Stimulated activated CD4-positive, alpha-beta T cell treated with anti-CD3 and anti-CD28 coated beads, Interleukin-1b, Interleukin-23, amount 100 ng/mL, for 1 hour (primary cell): ENCODE measurements at places on chromosomes 13 and 19.
A peak's percentile ranks its signal among the peaks of the same experiment; 100 is the strongest.

DNA sequence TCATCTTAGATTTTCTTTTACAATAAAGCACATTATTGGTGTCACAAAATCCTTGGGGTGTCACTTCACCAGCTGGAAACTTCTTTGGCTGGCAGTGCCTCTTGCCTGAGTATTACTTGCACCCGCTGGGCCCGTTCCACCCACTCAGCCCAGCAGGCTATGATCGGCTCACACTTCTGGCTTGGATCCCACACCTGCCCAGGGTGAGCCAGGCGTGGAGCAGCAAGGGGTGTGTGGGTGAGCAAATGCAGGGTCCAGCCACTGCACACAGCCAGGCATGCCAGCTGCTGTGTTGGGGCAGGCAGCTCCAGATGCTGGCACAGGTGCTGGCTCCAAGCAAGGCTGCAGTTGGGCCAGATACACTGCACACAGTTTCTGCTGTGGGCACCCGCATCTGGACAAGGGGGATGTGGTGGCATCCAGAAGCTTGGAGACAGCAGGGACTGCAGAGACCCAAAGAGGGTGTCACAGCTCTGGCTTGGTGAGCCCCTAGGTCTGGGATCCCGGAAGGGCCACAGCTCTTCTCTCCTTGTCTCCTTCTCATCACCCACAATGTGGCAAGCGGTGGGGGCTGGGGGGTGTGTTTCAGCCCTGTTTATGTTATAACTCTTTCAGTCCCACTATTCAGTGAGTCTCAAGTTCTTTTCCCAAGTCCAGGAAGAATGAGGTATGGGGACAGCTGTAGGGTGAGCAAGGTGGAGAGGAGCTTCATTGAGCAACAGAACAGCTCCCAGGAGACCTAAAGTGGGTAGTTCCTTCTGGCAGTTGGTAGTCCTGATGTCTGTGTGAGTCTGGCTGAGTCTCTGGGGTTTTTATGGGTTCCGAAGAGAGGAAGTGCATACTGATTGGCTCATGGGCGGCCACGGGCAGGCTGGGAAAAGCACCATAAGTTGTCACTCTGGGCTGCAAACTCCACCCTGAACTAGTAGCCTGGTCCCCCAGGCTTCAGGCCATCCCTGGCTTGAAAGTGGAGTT, 25.3 kb upstream of the TBC1D4 start:
- no peak for DNase-seq

- DNase-seq = no peak
Observed at GRCh38 chr13:95296326-95296925, 4.8 kb downstream of the ABCC4 start.

DNA sequence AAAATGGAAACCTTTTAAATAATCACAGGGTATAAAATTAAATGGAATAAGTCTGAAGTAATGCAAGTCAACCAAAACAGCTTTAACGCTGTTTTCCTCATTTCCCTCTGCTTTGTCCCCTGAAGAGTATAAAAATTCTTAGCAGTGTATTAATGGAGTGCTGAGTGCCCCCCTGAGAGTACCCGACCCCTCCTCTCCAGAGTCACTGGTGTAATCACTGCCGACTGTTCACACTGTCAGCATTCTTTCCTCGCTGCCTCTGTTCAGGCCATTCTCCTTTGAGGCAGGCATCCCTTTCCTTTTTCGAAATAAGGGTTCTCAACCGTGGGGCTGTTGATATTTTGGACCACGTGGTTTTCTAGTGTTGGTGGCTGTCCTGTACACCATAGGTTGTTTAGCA, 146.9 kb upstream of the SLC10A2 start:
- DNase-seq = no peak

DNA sequence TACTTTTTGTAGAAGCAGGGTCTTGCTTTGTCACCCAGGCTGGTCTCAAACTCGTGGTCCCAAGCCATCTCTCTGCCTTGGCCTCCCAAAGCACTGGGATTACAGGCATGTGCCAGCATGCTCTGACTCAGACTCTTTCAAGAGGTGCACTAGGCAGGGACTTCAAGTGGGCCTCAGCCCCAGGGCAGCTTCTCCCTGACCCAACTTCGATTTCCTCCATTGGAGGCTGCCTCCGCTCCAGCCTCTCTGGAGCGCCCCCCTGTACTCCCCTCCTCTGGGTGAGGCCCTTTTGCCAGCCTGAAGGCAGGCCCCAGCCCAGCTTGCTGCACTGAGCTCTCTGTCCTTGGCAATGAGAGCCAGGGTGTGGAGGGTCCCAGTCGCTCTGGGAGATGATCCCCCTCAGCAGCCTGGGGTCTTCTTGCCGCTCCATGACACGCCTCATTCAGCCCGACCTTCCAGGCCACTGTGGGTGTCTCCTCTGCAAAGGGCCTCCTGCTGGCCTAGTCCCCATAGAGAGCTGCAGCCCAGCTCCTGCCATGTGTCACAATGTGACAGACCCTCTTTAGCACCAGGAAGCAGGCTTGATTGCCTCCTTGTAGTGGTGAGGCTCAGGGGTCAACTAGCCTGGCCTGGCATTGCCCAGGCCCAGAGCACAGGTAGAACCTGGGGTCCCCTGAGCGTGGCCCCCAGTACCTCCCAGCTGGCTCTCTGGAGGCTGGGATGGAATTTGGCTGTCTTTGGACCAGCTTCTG, 16.4 kb downstream of the CARM1 start:
- no peak for DNase-seq

DNA sequence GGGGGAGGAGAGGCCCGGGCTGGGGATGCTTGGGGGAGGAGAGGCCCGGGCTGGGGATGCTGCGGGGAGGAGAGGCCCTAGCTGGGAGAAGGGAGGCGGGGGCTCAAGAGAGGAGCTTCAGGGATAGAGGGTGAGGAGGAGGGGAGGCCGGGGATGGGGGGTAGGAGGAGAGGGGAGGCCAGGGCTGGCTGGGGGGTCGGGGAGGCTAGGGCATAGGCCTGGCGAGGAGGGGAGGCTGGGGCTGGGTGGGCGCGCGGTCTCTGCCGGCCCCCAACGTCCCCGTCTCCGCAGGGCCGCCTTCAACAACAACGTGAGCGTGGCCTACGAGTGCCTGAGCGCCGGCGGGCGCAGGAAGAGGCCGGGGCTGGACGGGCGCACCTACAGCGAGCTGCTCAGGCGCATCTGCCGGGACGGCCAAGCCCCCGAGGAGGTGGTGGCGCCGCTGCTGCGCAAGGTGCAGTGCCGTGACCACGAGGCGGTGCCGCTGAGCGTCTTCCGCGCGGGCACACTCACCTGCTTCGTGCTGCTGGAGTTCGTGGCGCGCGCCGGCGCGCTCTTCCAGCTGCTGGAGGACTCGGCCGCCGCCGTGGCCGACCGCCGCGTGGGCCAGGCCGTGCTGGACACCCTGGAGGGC, 11.4 kb downstream of the TPGS1 start:
- DNase-seq = peak; percentile 45

DNA sequence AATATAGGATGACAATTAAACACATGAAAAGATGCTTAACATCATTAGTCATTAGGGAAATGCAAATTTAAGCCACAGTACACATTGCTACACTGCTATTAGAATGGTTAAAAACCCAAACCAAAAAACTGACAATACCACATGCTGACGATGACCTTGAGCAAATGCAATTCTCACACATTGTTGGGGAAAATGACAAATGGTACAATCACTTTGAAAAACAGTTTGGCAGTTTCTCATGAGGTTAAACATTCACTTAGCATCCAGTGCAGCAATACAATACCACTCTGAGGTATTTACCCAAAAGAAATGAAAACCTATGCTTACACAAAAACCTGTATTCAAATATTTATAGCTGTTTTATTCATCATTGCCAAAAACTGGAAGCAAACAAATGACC, 11.3 kb downstream of the FLT3 start:
- no peak for DNase-seq

- no peak for DNase-seq
Observed at GRCh38 chr19:30066781-30067759, 125.0 kb downstream of the URI1 start.

DNA sequence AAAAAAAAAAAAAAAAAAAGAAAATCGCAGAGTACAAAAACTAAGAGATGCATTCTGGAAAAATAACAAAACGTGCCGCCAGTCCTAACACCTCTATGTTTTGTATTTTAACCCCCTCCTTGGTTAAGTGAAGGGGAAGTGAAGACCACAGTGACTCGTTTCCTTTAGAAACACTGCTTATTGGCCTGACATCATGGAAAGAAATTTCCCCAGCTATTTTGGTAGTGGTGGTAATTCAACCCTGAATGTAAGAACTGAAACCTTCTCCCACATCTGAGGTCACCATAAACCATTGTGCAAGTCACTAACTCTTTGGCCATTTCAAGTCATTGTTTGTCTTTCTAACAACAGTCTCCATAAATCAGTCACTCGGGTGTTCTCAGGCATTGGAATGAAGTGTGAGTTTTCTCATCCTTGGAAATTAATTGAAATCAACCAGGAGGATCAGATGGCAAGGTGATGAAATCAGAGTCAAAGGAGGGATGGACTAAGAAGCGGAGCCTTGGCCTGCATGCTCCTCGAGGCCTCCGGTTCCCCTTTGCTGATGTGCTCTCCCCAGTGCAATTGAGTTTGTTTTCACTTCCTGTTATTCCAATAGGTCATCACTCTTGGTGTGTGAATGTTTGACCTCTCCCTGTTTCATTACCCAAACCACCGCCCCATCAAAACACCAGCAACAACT, 443.9 kb downstream of the FGF9 start:
- DNase-seq = no peak

- no peak for DNase-seq
Observed at GRCh38 chr13:68813180-68813796, 1294.3 kb upstream of the ATXN8OS start.

DNA sequence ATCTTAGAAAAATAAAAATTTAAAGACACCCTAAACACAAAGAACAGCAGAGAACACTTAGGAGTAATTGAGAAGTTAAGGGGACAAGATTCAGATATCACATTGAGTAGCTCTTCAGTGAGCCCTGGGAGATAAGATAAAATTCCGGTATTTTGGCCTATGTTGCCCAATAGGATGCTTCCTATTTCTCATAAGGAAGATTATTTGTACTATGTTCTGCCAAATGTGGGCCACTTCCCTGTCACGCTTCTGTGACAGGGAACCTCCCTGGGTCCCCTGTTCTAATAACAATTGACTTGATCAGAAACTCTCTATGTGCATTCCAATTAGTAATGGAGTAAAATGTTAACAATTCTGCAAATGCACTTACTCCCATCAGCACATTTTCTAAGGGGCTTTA, 310.7 kb downstream of the MYO16 start:
- no peak for DNase-seq

GRCh38 chr13:60707878-60708277, 310.9 kb downstream of the TDRD3 start:
- no peak for DNase-seq

- no peak for DNase-seq
Observed at GRCh38 chr13:40047322-40047771, 391.9 kb downstream of the COG6 start.

DNA sequence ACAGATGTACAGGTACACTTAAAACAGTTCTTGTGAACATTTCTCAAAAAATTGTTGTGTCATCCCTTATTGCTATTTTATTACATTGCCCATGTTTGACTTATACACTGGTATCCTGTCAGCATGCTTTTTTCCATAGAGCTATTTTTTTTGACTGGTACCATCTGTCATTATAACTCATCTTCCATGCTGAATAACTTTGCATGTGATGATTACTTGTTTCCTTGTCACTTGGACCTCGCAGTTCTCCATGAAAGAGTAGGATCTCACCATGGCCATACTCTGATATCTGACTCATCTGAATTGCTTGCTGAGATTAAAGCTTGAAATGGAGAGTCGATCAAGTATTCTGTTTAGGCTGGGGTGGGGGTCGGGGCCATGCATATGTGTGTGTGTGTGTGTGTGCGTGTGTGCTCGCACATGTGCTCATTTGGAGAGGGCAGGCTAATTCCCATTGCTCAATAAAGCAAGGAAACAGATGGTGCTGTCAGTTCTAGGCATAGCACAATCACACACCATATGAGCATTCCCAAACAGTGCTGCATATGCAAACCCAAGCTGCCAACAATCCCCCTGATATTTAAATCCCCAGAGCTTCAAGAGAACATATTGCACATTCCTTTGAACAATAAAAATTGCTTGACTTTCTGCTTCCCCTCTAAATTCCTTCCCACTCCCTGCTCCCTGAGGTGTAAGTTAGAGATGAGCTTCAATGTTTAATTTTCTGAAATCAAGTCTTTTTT, 62.9 kb downstream of the NHLRC3 start:
- no peak for DNase-seq

- no peak for DNase-seq
Observed at GRCh38 chr19:8484331-8484894, 18.0 kb downstream of the PRAM1 start.

GRCh38 chr19:1918975-1919374, 13.8 kb downstream of the ADAT3 start:
- DNase-seq = no peak

- DNase-seq = no peak
Observed at GRCh38 chr19:38062959-38063761, 156.2 kb downstream of the SIPA1L3 start.

- no peak for DNase-seq
Observed at GRCh38 chr19:33631609-33631973, 9.8 kb downstream of the CHST8 start.

DNA sequence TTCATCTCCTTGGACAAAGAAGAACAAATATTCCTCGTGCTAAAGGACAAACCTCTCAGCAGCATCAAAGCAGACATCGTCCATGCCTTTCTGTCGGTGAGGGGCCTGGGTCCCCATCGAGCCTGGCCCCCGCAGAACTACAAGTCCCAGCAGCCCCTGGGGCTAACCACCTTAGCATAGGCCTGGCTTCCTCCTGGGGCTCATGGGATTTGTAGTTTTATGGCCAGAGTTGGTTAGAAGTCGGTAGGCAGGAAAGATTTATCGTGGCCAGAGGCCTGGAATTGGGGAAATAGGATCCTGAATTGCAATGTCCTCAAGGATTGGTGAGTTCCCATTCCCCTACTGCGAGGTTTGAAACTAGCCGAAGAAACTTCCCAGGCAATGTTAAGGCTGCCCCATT, 19.6 kb downstream of the TMEM150B start:
- DNase-seq = no peak

DNA sequence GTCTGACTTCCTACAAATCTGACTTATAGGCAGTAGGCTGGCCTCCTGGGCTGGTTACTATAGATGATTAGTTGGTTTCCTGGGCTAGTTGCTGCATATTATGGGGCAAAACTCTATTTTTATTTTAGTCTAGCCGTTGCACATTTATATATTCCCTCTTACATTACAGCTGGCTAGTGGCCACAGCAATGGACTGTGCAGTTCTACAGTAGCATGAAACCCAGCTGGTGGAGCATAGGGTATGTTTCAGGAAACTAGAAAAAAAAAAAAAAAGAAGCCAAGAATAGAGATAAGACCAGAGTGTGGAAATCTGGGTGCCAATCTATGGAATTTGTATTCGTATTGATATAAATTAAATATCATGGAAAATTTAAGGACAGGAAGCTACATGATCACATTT, 304.4 kb upstream of the NBEA start:
- no peak for DNase-seq
